ENCODE measurements at places on chromosomes 12 and 14. TPM values are rescaled to one million over a fixed set of nuclear protein-coding genes. Genes with fewer than 3 reads are reported as not detected.

The SERPINA9 gene
- total RNA-seq, result not detected

The ERP27 gene
- not detected for total RNA-seq

The CMKLR1 gene
- 3.8 TPM for total RNA-seq

The SAV1 gene
- total RNA-seq, result 21.2 TPM

The GLIPR1L1 gene
- total RNA-seq, result not detected

The VRTN gene
- not detected for total RNA-seq

The KRT82 gene
- total RNA-seq, result not detected

The PTPRB gene
- 27.1 TPM for total RNA-seq

The POLE2 gene
- total RNA-seq, result not detected

The TMEM63C gene
- total RNA-seq, result 39.7 TPM

Measured in dorsolateral prefrontal cortex (tissue), 122 donors.